ENCODE measurements at places on chromosomes 11 and 22.

DNA sequence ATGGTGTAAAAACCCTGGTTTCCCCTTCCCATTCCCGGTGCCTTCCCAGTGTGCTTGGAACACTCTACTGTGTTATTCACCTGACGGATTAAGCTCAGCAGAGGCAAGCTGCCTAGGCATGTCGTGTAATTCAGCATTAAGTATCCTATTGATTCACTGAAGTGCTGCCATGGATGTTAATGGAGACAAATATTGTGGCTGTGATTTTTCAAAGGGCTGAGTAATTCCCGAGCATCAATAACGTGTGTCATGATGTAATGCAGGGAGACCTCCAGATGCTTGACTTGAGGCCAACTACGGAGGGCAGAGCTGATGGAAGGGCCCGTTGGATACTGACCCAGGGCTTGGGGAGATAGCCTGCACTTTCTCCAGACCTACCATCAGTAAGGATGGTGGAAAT is 269.0 kb downstream of the ST3GAL4 start:
- DNase-seq: no peak

DNA sequence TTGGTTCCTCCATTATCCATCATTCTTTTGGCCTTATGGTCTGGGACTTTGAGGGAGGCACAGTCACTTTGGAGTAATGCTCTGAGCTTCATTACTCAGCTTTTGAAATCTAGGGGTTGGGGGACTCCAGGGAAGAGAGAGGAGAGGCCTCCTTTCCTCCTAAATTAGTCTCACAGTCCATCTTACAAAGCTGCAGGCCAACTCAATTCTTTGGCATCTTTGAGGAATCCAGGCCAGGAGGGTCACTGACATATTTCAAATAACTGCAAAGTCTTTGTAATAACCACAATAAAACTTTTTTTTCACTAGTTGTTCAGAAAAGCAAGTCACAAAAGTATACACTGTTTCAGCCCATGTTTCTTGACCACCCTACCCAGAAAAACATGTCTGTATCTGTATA is 73.3 kb upstream of the FAR1 start:
- DNase-seq: no peak

DNA sequence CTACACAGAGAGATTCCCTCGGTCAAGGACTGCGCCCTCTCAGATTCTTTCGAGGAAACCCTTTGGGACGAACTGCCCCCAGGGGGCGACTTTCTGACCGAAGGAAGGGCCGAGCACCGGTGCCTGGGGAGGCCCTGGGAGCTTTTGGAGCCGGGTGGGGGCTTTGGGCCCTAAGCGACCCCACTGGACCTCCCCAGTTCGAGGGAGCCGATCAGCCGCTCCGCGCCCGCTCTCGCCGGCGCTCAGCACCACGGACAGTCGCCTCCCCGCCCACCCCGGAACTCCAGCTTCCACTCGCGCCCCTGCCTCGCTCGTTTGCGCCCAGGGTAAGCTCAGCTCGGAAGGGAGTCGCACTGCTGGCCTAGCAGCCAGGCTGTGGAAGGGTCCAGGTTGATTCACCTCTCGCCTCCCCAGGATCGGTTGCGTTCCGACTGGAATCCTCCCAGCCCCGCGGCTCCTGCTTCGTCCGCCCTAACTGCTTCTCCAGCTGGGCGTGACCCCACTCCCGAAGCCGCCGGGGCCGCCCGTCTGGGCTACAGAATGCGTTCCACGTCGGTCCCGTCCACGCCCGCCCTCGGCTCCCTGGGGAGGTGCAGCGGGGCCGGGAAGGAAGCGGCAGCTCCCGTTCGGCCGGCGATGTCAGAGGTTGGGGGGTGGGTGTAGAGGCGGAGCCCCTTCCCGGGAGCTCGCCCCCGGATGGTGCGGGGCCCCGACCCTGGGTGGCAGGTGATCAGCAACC is 428 bp downstream of the SCN3B start:
- DNase-seq: no peak

- no peak for DNase-seq
Measured at GRCh38 chr11:1810761-1811160, 24.0 kb upstream of the SYT8 start.

DNA sequence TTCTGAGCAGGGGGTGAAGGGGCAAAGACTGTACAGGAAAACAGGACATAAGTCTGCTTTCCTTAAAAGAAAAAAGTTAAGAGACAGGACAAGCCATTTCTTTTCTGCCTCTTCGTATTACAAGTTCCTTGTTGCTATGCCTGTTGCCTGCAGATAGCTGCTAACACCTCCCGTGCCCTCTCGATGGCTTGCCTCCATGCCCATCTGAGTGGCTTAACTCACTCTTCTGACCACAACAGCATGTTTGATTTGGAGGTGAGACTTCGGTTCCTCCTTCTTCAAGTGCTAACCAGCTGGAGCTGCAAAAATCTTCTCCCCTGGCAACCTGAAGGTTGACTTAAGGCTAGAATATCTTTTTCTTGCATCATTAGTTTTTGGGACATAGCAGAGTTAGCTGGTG is 103.1 kb downstream of the PRR5L start:
- DNase-seq: no peak

GRCh38 chr22:49404576-49405241 is 423.0 kb downstream of the BRD1 start:
- no peak for DNase-seq

GRCh38 chr11:46907606-46908005 is 10.7 kb downstream of the LRP4 start:
- DNase-seq: no peak

- no peak for DNase-seq
Measured at GRCh38 chr11:9765320-9766101, 101.6 kb downstream of the SWAP70 start.
